ENCODE measurements at places on chromosomes 3 and 15.
A peak's percentile ranks its signal among the peaks of the same experiment; 100 is the strongest.

DNA sequence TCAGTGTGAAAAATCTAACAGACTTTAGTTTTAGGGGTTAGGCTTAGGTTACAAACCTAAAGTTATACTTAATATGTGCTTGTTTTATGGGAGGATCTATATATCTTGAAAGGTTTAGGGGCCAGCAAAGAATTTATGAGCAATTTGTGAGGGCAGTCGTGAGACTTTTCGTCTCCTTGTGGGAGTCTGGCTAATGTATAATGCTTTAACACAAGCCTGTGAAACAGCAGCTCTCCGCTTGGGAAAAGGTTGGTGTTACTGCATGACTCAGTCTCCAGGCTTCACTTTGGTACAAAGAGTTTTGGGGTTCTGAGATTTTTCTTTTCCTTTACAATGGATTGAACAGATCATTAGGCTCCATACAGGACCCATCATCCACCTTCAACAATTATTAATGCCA is 79.0 kb upstream of the MFGE8 start:
- no peaks in the 10 kb centered on the region for H3K27me3 ChIP-seq
- no peak for ATAC-seq
- H3K4me1 ChIP-seq = no peaks in the 10 kb centered on the region
- no peak overlapping the region for H3K4me3 ChIP-seq
- no peaks in the 10 kb centered on the region for H3K36me3 ChIP-seq

DNA sequence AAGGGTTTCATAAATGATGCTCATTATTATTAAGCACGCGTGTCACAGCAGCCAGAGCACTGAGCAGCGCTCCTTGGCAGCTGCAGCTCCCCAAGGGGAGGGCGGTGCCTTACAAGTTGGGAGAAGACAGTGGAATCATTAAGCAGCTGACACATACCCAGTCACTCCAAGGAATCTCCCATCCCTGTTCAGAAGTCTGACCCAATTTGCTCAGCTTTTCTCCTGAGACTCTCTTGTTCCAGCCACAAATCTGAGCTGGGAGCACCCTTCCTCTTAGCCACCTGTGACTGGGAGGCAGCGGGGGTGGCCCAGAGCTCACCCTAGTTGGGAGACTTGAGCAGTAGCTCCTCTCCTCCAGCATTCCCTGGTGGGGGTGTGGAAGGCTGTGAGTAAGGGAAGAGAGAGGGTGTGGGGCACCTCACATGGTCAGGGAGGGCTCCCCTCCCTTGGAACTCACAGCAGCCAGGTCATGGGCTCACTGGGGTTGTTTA is 64.3 kb downstream of the DUT start:
- peaks cover 42% of the 10 kb centered on the region for H3K4me1 ChIP-seq
- peak; percentile 83 for ATAC-seq
- no peaks in the 10 kb centered on the region for H3K36me3 ChIP-seq

DNA sequence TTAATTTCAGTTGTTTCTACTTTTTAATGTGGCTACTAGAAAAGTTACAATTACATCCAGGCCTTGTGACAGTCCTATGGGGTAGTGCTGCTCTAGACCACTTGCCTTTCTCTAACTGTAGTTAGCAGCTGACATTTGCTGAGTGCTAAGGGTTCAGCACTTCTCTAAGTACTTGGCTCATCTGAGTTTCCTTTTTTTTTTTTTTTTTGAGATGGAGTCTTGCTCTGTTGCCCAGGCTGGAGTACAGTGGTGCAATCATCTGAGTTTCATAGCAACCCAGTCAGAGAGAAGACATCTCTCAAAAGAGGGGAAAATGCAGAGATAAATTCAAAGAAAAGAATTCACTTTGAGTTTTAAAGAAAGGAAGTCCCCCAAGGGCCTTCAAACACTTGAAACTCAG is 130.8 kb downstream of the MYLK start:
- H3K27ac ChIP-seq = peak overlapping the region; percentile 72
- no peaks in the 10 kb centered on the region for H3K27me3 ChIP-seq
- H3K4me3 ChIP-seq = no peak overlapping the region

GRCh38 chr3:141422961-141423582 is 54.8 kb downstream of the ZBTB38 start:
- peaks cover 33% of the 10 kb centered on the region for H3K4me1 ChIP-seq
- no peak overlapping the region for H3K27ac ChIP-seq
- peaks cover 14% of the 10 kb centered on the region for H3K36me3 ChIP-seq
- H3K27me3 ChIP-seq = no peaks in the 10 kb centered on the region
- ATAC-seq = no peak

GRCh38 chr15:101499863-101500713 is 10.6 kb upstream of the PCSK6 start:
- peaks cover 46% of the 10 kb centered on the region for H3K27me3 ChIP-seq
- peak; percentile 32 for ATAC-seq
- H3K36me3 ChIP-seq = no peaks in the 10 kb centered on the region
- H3K27ac ChIP-seq = no peak overlapping the region
- H3K4me3 ChIP-seq = no peak overlapping the region

DNA sequence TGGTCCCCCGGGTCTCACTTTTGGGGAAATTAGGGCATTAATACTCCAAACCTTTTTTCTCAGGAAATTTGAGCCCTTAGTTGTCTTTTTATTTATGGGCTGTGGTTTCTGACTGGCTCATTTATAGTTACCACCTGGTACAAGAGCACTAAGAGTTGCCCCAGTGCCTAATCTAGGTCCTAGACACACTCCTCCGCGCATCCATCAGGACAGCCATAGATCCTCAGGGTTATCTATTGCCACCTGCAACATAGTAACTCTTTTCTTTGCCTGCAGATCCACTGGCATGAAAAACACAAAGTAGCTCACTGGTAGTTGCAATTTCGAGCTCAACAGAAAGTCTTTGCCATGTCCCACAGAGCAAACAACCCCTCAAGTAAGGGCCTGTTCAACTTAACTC is 576.4 kb upstream of the ROBO2 start:
- H3K27ac ChIP-seq = no peak overlapping the region
- no peaks in the 10 kb centered on the region for H3K4me1 ChIP-seq
- ATAC-seq = no peak
- H3K27me3 ChIP-seq = no peaks in the 10 kb centered on the region
- no peak overlapping the region for H3K4me3 ChIP-seq
- no peaks in the 10 kb centered on the region for H3K36me3 ChIP-seq

DNA sequence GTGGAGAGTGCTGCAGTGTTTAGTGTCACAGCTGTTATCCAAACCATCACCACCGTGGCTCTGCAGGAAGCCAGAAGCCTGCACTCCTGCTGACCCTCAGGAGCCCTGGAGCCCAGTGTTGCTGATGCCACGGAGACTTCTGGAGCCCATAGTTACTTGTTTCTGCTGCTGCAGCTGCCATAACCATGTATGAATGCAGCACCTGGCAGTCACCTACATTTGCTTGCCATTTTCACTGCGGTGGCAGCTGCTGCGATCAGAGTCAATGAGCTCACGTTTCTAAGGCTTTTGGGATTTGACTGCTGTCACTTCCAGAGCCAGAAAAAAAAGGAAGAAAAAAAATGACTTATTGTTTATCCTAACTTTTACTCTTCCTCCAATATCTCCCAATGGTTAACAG is 299.2 kb upstream of the THRB start:
- no peaks in the 10 kb centered on the region for H3K27me3 ChIP-seq
- no peaks in the 10 kb centered on the region for H3K4me1 ChIP-seq
- no peak overlapping the region for H3K4me3 ChIP-seq
- H3K36me3 ChIP-seq = no peaks in the 10 kb centered on the region
- no peak for ATAC-seq
- no peak overlapping the region for H3K27ac ChIP-seq

Data from gastroesophageal sphincter (tissue), 4 donors.